ENCODE measurements at places on chromosomes 2 and 18.

DNA sequence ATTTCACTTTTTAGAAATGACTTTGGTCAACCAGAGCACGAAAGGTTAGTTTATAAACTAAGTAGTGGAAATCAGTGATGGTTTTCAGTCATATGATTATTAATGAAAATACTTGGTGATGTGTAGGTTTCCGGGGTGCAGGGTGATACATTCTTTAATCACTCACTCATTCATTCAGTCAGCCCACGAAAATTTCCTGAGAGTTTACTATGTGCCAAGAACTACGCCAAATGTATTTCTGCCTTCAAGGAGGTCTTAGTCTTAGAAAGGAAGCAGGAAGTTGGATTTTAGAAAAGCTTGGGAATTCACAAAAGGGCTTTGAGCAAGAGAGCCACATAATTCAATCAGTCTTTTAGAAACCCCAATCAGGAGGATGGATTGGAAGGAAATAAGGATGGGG lies 543.6 kb downstream of the PLCL1 start:
- DNase-seq: no peak

DNA sequence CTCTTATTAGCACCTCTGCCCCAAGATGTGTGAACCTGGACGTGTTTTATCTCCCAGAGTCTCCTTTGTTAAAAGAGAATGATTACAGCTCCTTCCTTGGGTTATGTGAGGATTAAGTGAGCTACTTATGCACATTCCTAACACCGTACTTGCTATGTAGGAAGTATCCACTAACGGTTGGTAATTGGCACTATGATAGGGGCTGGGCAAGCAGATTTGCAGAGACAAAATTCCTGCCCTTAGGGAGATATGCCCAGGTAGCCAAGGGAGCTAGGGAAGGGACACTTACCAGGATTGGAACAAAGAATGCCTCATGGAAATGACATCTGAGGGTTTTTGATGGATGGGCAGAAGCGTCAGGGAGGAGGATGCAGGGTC lies 11.5 kb upstream of the ALPK2 start:
- DNase-seq: no peak

DNA sequence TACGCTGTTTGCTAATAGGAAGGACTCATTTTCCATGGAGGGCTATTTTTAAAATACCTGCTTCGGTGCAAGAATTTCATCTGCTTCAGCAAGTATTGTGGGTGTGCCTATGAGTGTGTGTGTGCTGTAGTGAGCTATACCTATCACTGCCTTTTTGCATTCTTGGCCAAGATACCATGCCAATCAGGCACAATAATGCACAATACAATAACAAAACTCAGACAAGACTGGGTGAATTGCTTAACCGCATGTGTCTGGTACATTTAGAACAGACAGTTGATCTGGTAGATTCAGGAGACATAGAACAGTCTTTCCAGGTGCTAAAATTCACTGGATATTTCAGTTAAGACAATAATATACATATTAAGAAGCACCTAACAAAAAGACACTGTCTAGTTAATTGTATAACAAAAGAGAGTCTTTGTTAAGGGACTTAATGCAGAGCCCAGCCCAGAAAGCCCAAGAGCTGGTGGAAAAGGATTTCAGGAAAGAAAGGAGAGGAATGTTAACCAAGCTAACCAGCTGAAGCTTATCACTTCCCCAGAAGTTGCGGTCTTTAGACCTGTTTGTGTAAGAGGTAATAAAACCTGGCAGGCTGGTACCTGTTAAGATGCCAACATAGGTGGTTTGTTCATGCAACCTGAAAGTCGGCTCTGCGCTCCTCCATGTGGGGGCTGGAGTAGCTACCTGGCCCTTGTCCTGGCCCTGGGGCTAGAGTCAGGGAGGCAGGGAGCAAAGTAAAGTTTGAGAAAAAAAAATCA lies 153.3 kb upstream of the RBMS1 start:
- no peak for DNase-seq

DNA sequence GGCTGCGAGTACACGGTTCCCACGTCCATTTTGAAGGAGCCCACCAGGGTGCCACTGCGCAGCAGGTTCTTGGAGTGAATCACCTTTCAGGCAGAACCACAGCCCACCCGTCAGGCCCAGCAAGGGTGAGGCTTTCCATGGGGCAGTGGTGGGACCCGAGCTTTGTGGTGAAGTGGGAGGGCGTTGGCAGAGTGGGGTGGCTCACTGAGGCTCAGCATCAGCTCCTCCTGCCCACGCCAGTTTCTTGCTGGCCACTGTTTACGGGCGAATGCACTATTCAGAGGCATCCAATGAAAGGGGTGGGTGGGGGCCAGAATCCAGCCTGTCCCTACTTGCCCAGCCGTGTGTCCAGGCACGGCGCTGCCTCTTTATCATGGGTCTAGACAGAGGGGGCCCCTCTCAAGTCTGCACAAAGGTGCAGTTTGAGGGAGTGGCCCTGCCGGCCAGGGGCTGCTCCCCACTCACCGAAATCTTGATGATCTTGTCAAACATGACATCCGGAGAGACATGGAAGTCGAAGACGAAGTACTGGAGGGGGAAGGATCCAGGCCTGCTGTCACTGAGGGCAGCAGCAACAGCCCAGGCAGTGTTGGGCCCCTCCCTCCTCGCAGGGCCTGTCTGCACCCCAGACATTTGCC lies 11.4 kb upstream of the OTOF start:
- DNase-seq: no peak

DNA sequence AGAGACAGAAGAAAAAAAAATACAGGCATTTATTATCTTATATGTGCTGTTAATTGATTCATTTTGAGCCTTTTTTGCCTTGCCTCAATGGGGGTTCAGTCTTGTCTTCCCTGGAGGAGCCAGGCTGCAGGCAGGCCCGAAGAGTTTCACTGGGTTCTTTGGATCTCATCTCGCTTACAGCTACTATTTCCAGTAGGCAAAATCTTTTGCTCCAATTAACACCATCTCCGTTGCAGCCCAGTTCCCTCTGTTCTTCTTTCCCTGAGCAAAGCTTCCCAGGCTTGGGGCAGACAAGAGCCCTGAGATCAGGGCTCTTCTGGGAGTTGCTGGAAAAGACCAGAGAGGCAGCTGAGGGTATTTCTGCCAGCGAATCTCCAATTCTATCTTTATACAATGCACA lies 168.8 kb upstream of the CELF4 start:
- no peak for DNase-seq

GRCh38 chr18:3995476-3996102 lies 459.5 kb downstream of the DLGAP1 start:
- DNase-seq: no peak

GRCh38 chr2:234542742-234543141 lies 45.9 kb upstream of the ARL4C start:
- no peak for DNase-seq

DNA sequence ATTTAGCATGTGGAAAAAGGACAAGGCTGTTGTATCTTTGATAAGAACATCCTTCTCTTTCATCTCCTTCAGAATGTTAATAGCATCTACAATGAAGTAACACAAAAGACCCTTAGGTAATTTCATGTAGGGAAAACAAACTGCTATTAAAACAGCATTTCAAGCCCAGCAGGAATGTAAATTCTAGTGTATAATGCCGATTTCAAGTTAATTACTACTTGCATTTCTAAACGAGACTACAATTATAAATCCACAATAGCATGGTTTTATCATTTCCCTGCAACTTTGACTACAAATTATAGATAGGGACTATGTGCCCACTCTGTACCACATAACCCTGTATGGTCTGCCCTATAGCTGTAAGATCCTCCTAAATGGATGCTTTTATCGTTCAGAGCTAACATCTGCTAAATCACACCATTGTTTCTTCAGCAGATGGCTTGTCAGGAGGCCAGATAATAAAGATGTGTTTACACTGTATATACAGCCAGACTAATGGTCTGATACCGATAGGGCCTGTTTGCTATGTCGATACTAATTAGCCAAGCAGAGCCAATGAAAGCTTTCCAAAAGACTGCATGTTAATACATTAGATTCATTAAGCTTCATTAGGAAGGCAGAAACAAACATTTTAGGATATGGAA lies 51.9 kb downstream of the LRPPRC start:
- DNase-seq: no peak

GRCh38 chr2:60335533-60336237 lies 217.8 kb downstream of the BCL11A start:
- DNase-seq: no peak

DNA sequence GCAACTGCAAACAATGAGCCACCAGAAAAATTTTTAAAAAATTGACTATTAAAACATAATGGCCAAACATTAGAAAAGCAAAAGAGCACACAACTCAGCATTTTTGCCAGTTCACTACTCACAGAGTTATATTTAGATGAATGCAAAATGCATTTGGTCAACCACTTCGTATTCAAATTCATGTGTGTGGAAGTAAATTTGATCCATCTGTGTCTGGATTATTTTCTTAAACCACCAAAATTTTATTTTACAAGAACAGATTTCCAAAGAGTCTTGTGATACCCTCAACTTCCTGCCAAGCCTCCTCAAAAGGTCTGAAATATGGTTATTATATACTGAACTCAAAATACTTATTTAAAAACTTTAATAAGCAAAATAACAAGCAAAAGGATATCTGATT lies 57.4 kb downstream of the PPP1R1C start:
- no peak for DNase-seq

- DNase-seq: no peak
Measured at GRCh38 chr2:205411558-205411957, 270.7 kb upstream of the NRP2 start.

- no peak for DNase-seq
Measured at GRCh38 chr2:105609746-105610402, 134.8 kb upstream of the NCK2 start.

GRCh38 chr2:10094271-10094814 lies 14.1 kb upstream of the CYS1 start:
- no peak for DNase-seq

- DNase-seq: no peak
Measured at GRCh38 chr2:38744399-38744780, 6.8 kb downstream of the SRSF7 start.

- no peak for DNase-seq
Measured at GRCh38 chr2:71592181-71592711, 138.9 kb downstream of the DYSF start.

DNA sequence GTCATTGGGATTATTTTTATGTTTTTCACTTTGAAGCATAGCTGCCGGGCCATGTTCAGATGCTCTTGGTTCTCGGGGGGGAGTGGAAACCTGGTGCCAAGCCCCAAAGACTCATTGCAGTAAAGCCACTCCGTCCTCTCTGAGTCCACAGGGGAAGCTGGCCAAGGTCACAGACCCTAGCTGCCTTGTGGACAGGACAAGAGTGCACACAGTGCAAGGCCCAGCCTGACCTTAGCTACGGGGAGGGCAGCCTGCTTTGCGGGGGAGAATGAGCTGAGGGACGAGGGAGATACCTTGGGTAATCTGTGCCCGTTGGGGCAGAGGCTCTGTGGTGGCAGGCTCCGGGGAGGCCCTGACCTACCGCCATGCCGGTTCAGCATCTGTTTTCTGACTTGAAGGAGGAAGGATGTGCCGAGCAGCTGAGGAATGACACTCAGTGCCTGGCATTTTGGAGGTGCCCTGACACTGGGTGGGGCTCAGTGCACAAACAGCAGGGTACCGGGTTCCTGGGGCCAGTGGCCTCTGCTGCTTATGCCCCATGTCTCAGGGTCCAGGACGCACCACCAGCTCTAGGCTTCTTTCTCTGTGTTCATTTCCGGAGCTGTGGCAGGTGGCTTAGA lies 87.2 kb downstream of the STPG4 start:
- DNase-seq: no peak

DNA sequence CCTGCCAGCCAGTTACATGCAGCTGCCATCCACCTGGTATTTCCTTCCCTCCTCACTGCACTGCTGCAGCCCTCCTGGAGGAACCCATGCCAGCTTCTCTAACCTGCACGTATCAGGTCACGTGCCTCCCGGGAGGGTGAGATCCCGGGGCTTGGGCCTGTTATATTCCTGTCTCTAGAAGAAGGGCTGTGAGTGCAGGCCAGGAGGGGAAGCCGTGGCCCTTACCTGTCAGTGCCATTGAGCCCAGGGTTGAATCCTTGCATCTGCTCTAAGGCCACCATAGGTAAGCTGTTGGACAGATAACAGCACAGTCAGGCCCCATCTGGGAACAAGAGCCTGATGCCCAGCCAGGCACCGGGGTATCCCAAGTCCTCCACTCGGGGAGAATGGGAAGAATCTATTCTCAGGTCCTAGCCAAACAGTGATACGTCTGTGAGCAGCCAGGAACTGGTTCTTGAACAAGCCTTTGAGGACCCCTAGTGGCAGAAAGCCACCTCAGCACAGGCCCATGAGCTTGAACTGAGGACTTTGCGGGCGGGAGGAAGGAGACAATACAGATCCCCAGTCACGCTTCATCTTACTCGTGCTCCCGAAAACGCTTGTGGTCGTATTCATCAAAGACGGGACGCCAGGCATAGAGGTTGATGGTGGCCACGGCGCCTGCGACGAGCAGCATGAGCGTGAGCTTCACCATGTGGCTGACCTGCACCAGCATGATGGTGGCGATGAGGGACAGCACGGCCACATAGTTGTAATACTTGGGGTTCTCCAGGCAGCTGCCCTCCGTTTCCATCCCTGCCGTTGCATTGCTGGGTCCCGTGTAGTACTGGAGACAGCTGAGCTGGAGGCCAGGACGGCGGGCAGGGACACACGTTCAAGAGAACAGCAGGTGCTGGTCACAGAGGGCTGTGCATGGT lies 34.4 kb downstream of the CENPO start:
- peak; percentile 55 for DNase-seq

DNA sequence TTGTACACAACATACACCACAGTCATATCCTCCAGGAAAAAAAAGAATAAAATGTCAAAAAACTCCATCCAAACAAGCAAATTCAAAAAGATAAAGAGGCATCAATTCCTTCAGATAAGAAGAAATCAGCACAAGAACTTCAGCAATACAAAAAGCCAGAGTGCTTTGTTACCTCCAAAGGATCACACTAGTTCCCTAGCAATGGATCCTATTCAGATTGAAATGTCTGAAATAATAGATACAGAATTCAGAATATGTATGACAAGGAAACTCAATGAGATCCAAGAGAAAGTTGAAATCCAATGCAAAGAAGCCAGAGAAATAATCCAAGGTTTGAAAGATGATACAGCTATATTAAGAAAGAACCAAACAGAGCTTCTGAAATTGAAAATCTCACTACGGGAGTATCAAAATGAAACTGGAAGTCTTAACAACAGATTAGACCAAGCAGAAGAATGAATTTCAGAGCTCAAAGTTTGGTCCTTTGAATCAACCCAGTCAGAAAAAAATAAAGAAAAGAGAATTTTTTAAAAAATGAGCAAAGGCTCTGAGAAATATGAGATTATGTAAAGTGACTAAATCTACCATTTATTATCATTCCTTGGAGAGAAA lies 80.6 kb downstream of the TRABD2A start:
- no peak for DNase-seq

DNA sequence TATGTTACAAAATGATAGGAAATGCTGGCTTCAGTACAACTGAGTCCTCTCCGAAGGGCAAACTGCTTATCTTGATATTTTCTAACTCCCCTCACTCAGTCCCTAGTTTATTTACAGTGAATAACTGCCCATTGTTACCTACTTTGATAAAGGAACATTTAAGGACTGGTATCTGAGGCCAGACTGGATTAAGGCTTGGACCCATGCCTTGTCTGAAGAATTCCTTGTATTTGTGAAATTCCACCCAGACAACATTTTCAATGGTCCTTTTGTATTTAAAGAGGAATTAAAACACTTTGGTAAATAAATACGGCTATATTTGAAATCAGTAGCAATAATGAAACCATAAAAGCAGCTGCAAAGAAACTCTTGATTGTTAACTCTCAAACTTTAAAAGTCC lies 58.3 kb downstream of the PELI1 start:
- no peak for DNase-seq

GRCh38 chr2:23330214-23330613 lies 54.8 kb upstream of the KLHL29 start:
- DNase-seq: no peak

GRCh38 chr2:137659616-137660015 lies 304.7 kb upstream of the HNMT start:
- no peak for DNase-seq

All from activated CD4-positive, alpha-beta T cell treated with anti-CD3 and anti-CD28 coated beads for 1 hour (primary cell).